ENCODE measurements at places on chromosomes 2 and 18.

DNA sequence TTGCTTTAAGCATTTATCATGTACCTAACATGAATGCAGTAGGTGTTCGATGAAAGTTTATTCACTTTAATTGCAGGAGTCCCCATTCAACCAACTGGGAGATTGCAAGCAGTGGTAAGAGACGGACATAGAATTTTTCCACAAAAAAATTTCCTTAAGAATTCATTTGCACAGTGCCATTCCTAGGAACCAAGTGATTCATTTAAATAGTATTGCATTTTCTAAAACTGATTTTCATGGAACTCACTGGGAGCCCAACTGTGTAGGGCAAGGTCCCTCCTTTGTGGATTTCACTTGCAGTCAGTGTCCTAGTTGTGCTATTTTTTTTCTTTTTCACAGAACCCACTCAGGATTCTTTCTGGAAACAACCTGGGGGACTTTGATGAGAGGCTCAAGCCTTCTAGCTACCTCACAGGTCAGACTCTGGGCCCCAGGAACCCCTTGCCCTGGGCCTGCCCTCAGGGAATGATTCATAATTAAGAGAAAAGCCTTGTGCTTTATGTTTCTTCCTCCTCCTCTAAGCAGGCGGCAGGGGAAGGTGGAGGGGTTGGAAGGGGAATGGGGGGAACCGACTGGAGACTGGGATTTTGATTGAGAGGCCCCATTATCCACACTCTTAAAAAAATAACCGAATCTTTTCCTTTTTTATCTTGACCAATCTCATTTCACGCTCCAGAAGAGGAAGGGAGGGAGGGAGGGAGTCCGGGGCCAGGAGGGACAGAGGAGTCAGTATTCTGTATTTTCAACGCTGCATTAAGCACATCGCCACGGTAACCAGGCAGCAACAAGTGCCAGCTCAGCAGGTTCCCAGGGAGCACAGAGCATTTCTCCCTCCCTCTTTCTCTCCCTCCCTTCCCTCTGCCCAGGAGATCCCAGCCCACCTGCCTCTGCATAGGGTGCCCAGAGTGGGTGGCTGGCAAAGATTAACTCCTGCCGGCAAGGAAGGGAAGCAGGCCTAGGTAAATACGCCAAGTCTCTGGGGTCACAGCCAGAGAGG is 51.8 kb downstream of the PSD4 start:
- DNase-seq: no peak

- DNase-seq: no peak
These were observed 49.7 kb upstream of the SIGLEC15 start for GRCh38 chr18:45775743-45776142.

DNA sequence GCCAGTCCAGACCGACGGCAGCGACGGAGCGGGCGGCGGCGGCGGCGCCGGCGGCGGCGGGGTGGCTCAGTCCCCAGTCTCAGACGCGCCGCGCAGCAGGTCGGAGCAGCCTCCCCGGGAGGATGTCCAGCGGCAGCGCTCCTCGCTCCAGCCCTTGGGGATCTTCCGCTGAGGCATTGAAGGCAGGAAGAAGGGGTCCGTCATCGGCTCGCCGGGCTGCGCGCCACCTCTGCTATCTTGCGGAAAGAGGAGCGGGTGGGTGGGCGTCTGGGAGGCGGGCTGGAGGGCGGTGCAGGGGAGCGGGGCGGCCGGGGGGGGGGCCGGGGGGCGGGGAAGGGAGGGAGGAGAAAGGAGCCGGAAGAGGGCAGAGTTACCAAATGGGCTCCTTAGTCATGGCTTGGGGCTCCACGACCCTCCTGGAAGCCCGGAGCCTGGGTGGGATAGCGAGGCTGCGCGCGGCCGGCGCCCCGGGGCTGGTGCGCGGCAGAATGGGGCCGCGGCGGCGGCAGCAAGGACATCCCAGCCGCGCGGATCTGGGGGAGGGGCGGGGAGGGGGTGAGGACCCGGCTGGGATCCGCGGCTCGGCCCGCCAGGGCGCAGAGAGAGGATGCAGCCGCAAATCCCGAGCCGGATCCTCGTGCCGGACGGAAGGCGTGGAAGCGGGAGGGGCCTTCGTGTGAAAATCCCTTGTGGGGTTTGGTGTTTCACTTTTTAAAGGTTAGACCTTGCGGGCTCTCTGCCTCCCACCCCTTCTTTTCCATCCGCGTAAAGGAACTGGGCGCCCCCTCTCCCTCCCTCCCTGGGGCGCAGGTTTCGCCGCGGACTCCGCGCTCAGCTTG is at the start of gene NETO1:
Gene NETO1 (minus strand): TSS at position 242 of the 839 bp plus-strand sequence. CDS start 696 bp downstream, outside the sequence.
- no peak for DNase-seq

GRCh38 chr2:202221873-202222272 is 16.5 kb downstream of the SUMO1 start:
- DNase-seq: no peak

- DNase-seq: no peak
These were observed 180.9 kb downstream of the PID1 start for GRCh38 chr2:229090225-229090624.

DNA sequence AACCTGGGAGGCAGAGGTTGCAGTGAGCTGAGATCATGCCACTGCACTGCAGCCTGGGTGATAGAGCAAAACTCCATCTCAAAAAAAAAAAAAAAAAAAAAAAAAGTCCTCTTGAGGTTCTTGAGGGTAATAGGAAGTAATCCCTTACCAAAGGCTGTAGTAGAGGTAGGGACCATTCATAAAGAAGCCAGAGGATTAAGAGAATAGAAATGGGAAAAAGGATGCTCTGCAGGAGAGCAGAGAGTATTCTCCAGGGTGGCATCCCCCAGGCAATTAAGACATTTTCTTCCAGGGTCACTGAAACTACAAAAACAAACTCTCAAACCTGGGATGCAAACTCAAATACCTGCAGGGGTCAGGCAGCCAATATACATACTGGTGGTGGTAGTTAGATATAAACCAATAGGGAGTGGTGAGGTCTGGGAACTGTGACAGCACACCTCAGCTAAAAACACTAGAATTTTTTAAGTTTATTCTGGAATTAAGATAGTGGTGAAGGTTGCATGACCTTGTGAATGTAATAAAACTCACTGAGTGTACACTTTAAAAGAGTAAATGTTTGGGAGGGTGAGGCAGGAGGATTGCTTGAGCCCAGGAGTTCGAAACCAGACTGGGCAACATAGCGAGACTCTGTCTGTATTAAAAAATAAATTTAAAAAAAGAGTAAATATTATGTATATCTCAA is 24.7 kb downstream of the RAPH1 start:
- no peak for DNase-seq

- DNase-seq: no peak
These were observed 46.5 kb upstream of the EPG5 start for GRCh38 chr18:46013484-46014189.

DNA sequence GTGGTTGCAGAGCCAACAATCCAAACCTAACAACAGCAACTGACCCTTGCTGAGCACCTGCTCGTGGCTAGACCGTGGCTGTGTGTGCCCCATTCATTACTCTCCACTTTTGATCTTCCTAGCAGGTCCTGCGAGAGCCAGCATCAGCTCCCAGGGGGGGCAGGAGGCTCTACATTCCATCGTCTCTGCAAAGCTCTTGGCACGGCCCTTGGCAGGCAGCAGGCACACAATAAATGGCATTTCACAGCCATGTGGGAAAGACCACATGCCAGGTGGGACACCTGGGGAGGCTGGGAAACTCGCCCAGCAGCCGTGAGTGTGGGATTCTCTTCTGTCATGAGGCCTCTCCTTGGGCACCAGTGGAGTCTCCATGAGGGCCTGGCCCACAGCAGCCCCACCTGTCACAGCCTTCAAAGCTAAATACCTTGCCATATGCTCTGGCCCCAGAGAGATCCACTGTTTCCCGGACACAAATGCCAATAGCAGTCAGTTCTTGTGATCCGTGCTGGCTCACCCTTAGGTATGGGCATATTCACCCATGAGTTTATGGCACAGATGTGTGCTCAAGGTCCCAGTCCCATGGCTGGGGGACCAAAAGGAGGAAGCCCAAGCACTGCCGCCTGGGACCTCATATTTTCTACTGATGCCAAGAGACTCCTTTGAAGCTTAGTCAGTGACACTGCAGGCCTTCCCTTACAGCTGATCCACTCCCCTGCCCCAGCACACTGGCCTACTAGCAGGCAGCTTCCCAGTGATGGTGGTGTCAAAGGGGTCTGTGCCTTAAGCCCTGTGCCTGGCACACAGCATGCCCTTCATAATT is 6.8 kb upstream of the TEX51 start:
- no peak for DNase-seq

- no peak for DNase-seq
These were observed 260.8 kb downstream of the TGIF1 start for GRCh38 chr18:3710712-3711301.

DNA sequence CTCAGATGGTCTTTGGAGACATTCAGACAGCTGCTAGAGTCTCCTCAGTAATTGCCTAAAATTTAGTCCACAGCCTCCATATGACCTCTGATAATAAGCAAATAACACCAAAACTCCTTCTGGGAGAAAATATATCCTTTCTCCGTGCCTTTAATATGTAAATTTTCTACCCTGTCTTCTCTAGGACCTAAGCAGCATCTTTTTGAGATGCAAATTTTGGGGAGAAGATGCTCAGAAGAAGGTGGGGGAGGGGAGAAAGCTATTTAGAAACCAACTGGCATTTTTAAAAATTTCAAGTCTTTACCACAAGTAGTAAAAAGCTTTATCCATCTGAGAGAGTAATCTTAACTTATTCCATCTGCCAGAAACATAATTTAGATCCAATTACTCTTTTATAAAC is 120.4 kb upstream of the MSH6 start:
- DNase-seq: no peak

GRCh38 chr2:205734436-205735037 is 52.2 kb downstream of the NRP2 start:
- DNase-seq: no peak

- no peak for DNase-seq
These were observed 835.9 kb upstream of the CHAC2 start for GRCh38 chr2:52931660-52932059.

DNA sequence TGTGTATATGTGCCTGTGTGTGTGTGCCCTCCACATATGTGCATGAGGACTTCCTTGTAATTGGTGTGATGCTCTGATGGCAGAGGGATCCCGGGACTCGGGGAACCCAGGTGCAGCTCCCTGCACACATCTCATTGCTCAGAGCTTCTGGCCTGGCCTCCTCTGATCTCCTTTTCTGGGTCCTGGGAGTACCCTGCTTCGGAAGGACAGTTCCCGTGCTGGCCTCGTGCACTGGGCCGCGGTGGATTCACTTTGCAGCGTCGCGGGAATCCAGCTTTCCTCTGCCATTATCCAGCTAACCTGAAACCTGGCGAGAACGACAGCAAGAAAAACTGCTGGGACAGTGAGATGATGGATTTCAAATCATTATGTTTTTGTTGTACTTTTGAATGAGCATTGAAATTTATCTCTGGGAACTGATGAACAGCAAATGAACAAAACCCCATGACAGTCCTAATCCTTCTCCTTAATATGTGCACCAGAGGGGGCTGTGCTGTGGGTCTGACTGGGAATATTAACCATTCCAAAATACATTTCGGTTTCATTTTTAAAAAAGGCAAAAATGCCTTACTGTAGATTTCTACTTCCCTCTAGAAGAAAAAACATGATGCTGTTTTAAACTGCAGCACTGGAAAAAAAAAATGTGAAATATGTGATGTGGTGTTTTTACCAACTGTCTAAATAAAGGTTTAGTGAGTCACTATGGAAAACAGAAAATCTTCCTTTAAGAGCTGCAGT is 78.2 kb downstream of the PTGR3 start:
- no peak for DNase-seq
